ENCODE measurements at places on chromosomes 7 and 10. TPM values are rescaled to one million over a fixed set of nuclear protein-coding genes. Genes with fewer than 3 reads are reported as not detected.

- DNase-seq: no peak
These were observed 41.4 kb upstream of the PNLIPRP3 start for GRCh38 chr10:116385994-116386809.

DNA sequence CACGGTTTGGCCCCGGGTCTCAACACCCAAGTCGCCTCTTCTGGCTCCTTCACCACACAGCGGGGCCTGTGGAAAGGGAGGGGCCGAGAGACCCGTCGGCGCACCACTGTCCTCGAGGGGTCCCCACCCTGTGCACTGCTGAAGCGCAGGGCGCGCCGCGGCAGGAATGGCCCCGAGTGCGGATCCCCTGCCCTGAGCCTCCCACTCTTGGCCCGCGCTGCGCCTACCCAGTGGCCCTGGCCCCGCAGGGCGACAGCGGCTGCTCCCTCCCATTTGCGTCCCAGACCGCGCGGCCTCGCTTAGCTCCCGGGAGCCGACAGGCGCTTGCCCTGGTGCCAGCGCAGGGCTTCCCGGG is 2.1 kb upstream of the SFMBT2 start:
- DNase-seq: no peak

DNA sequence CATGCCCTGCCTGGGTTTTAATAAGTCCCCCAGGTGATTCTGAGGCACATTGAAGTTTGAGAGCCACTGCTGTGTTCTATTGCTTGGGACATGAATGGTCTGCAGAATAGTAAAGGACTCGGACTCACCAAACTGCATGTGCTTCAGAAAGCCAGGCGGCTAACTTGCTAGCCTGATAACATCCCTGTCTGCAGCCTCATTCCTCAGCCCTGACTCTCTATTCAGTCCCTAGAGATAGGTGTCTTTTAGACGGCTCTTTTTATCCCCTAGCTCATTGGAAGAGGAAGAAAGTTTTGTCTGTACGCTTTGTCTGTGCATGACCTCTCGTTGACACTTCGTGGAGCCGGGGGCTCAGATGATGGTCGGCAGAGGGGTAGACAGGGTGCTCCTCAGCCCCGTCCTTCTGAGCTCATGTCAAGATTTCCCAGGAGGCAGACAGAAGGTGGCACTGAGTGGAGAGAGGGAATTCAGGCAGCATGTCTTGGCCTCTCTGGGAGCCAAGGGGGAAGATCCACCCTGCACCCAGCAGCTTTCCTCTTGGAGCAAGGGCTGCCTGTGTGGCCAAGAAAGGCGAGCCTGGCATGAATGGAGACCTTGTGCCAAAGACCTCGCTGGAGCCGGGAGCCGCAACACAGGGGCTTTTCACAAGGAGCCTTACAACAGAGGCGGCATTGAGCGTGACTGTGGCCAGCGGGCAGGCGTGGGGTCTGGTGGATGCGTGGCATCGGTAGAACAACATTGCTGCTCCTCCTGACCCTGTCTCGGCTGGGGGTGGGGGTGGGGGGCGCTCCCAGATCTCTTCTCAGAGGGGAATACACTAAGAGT is 51.1 kb upstream of the PODXL start:
- DNase-seq: no peak

DNA sequence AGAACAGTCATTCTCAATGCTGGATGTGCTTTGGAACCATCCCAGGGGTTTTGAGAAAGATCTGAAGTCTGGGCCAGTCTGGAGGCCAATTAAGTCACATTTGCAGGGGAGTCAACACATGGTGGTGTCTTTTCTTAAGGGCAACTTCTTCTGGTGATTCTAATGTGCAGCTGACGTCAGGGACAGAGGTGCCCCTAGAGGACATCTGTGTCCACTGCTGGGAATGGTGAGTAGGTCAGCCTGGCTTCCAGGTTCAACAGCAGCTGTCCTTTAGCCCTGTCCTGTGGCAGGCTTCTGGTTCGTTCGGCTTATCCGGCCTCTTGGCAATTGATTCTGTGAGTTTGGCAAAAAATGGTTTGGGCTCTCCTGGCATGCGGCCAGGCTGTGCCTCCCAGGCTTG is 269.7 kb upstream of the HABP2 start:
- DNase-seq: no peak

- no peak for DNase-seq
These were observed 76.7 kb upstream of the ANLN start for GRCh38 chr7:36312915-36313334.

GRCh38 chr7:111527545-111527944 is 34.7 kb downstream of the IMMP2L start:
- no peak for DNase-seq

- DNase-seq: no peak
These were observed 34.1 kb downstream of the LRRC20 start for GRCh38 chr10:70348228-70348850.

- no peak for DNase-seq
These were observed 11.6 kb upstream of the PON3 start for GRCh38 chr7:95407751-95408150.

DNA sequence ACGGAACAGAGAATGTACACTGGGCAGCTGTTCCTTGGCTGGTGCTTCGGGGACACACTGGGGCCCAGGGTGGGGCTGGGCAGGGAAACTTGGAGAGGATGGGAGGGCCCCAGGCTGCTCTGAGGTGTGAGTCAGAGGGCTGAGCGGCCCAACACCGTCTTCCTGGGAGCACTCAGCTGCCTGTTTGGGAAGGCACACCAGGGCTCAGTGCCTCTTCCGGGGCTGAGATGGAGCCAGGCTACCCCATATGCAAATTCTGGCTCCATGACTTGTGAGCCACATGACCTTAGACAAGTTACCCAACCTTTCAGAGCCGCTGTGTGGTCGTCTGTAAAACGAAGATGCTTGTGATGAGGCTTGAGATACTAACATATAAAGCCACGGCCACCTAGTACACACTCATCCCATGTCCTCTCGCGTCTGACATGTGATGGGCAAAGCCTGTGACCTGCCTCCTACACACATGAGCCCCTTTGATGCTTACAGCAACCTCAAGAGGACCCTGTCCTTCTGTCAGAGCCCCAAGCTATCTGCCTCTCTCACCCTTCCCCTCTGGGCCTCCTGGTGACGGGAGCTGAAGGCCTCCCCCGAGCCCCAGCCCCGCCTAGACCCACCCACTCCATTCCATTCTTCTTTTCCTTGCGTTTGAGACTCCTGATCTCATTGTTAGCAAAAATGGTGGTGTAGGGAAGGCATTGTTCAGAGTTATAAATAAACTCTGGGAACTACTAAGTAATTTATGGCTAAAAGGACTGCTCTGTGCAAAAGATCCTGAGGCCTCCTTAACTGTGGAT is 26.1 kb downstream of the KLRG2 start:
- no peak for DNase-seq

DNA sequence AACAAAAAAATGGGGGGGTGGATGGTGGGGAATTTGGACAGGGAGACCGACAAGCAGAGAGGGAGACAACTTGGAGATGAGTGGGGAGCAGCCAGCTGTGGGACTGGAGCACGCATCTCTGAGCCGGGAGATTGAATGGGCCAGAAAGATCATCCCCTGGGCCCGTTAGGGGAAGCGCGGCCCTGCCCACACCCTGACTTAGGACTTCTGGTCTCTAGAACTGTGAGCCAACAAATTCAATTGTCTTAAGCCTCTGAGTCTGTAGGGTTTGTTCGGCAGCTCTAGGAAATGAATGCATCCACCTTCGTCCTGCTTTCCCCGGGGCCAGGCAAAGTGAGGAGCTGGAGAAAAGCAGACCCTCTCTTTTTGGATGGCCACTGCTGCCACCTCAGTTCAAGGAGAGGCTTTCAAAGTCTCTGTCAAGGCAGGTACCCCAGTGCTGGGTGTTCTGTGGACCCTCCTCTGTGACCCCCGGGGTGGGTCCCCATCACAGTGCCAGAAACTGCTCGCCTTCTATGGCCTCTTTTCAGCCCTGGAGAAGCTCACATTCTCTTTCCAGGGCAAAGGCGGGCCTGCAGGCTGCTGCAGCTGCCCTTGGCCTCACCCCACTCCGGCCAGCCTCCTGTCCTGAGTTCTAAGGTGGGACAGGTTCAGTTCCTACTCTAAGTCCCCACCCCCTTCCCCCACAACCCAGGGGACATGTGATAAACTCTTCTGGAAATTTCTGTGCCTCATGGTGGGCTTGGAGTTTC is 423.2 kb downstream of the RPS24 start:
- no peak for DNase-seq

GRCh38 chr10:107814865-107815487 is 650.5 kb upstream of the SORCS1 start:
- DNase-seq: no peak

Gene IQUB
- polyA plus RNA-seq: 0.06 TPM

Gene IFIT3
- polyA plus RNA-seq: 6.3 TPM
